ENCODE measurements at places on chromosomes 1 and 21. TPM values are rescaled to one million over a fixed set of nuclear protein-coding genes. Genes with fewer than 3 reads are reported as not detected.

GRCh38 chr1:116574581-116575291 is 3.9 kb upstream of the CD58 start:
- DNase-seq = no peak

DNA sequence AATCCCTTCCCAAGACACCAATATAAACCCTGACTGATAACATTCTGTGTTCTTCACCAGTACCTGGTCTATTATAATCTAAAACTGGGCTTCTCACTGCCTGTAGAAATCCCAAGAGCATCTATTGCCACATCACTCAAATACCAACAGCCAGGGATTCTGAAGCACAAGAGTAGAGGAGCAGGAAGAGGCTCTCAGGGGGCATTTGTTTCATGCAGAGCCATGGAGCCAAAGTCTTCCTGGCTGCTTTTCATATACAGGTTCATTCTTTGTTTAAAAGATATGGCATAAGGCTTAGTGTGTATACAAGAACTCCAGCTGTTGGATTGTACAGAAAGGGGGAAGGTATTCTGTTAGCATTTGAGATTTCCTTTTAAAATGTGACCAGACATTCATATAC is 38.2 kb upstream of the USH2A start:
- DNase-seq = no peak

DNA sequence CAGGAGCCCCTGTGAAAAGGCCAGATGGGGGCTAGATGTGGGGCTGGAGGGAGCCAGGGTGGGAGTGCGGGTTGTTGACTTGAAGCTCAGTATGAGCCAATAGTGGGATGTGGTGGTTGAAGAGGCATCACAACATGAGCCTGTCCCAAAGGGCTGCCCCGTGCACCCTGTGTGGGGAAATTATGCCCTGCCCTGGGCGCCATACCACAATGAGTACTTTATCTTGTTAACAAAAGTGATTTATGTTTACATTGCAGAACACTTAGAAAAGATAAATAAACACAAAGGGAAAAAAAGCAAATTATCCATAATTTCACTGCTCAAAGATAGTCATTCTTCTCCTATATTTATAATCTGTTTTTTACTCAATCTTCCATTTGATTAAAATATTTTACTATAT is 1.6 kb upstream of the NFASC start:
- no peak for DNase-seq

GRCh38 chr21:42367367-42368165 is 1.2 kb upstream of the TFF1 start:
- no peak for DNase-seq

- DNase-seq = no peak
Measured at GRCh38 chr1:202101184-202101583, 21.5 kb upstream of the GPR37L1 start.

- DNase-seq = no peak
Measured at GRCh38 chr1:164361927-164362326, 197.1 kb upstream of the PBX1 start.

GRCh38 chr1:209354111-209354839 is 229.2 kb upstream of the CAMK1G start:
- DNase-seq = peak; percentile 79

- no peak for DNase-seq
Measured at GRCh38 chr1:201119206-201120197, 7.3 kb upstream of the CACNA1S start.

The ZC3H12A gene
- 47.7 TPM for total RNA-seq
